ENCODE measurements at places on chromosomes 2 and 18.

- no peak for DNase-seq
These were observed 204.8 kb upstream of the HS6ST1 start for GRCh38 chr2:128523457-128523856.

- DNase-seq: peak; percentile 43
These were observed 31.3 kb upstream of the CNTNAP5 start for GRCh38 chr2:123993728-123994323.

DNA sequence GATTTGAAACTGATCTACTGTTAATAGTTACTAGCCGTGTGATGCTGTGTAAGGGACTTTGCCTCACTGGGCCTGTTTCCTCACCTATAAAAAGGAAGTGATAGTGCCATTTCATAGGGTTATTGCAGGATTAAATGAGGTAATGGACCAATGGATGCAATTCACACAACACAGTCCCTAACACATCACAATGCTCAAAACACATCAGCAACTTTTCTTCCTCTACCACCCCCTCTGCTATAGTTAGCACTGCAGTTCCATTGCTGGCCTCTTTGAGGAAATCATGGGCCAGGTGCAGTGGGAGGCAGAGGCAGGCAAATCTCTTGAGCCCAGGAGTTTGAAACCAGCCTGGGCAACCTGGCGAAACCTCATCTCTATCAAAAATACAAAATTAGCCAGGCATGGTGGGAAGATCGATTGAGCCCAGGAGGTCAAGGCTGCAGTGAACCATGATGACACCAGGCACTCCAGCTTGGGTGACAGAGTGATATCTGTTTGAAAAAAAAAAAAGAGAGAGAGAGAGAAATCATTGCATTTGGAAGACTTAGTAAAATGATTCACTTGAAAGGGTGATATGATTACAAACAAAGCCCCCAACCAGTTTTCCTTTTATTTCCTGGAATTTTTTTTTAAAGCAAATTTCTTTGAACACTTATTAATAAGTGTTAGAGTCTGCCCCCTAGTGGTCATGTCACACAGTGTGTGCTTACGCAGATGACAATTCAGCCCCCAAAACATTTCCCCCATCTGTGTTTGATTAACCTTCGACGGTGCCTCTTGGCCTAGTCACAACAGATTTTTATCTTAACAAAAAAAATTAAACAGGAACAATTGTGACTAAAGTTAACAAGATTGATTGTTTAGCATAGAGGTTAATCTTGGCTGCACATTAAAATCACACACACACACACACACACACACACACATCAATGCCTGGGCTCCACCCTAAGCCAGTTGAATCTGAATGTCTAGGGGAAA, 88.6 kb upstream of the BCL11A start:
- DNase-seq: no peak

- DNase-seq: no peak
These were observed 17.2 kb downstream of the MYO1B start for GRCh38 chr2:191262436-191262835.

- DNase-seq: no peak
These were observed 74.0 kb upstream of the DSG1 start for GRCh38 chr18:31243740-31244512.

- DNase-seq: no peak
These were observed 263.9 kb upstream of the APCDD1 start for GRCh38 chr18:10190564-10190963.

GRCh38 chr18:58241877-58242276, 197.9 kb downstream of the NEDD4L start:
- no peak for DNase-seq

GRCh38 chr2:68125821-68126220, 31.9 kb upstream of the PNO1 start:
- DNase-seq: no peak

- no peak for DNase-seq
These were observed at the start of gene FAM124B for GRCh38 chr2:224401641-224402342. FAM124B (minus strand) TSS chr2:224402107; CDS start chr2:224401768, 339 bp downstream.

- no peak for DNase-seq
These were observed 62.0 kb downstream of the MTCL1 start for GRCh38 chr18:8767340-8767739.

GRCh38 chr2:241070811-241071676, 31.0 kb downstream of the MTERF4 start:
- no peak for DNase-seq

All from Caco-2 (cell line).